Caki2 (cell line): ENCODE measurements at places on chromosomes 11 and 22.

GRCh38 chr11:22792497-22792896 lies 37.1 kb downstream of the SVIP start:
- peak; percentile 58 for DNase-seq

GRCh38 chr11:111091321-111091938 lies 154.1 kb upstream of the POU2AF2 start:
- no peak for DNase-seq

- no peak for DNase-seq
These were observed 13.1 kb downstream of the NUMA1 start for GRCh38 chr11:72067266-72067665.

- peak; percentile 14 for DNase-seq
These were observed 7.1 kb upstream of the VWA5A start for GRCh38 chr11:124108156-124108555.

- DNase-seq: no peak
These were observed 21.1 kb upstream of the TMPRSS13 start for GRCh38 chr11:117950301-117950700.
